ENCODE measurements at places on chromosomes 6 and 20. TPM values are rescaled to one million over a fixed set of nuclear protein-coding genes. Genes with fewer than 3 reads are reported as not detected.
A peak's percentile ranks its signal among the peaks of the same experiment; 100 is the strongest.

ZNF831 gene
- total RNA-seq, result 2.1 TPM

MEP1A gene
- 0.14 TPM for total RNA-seq

GPR6 gene
- not detected for total RNA-seq

PTPN1 gene
- total RNA-seq, result 23.0 TPM

HRH3 gene
- not detected for total RNA-seq

RTN4IP1 gene
- total RNA-seq, result 6.4 TPM

IMPG1 gene
- 0.09 TPM for total RNA-seq

PRR18 gene
- total RNA-seq, result 0.05 TPM

NRN1 gene
- total RNA-seq, result 4.2 TPM

SALL4 gene
- total RNA-seq, result 0.09 TPM

PCSK2 gene
- 0.05 TPM for total RNA-seq

HMGN4 gene
- 110 TPM for total RNA-seq

CST5 gene
- not detected for total RNA-seq

DNA sequence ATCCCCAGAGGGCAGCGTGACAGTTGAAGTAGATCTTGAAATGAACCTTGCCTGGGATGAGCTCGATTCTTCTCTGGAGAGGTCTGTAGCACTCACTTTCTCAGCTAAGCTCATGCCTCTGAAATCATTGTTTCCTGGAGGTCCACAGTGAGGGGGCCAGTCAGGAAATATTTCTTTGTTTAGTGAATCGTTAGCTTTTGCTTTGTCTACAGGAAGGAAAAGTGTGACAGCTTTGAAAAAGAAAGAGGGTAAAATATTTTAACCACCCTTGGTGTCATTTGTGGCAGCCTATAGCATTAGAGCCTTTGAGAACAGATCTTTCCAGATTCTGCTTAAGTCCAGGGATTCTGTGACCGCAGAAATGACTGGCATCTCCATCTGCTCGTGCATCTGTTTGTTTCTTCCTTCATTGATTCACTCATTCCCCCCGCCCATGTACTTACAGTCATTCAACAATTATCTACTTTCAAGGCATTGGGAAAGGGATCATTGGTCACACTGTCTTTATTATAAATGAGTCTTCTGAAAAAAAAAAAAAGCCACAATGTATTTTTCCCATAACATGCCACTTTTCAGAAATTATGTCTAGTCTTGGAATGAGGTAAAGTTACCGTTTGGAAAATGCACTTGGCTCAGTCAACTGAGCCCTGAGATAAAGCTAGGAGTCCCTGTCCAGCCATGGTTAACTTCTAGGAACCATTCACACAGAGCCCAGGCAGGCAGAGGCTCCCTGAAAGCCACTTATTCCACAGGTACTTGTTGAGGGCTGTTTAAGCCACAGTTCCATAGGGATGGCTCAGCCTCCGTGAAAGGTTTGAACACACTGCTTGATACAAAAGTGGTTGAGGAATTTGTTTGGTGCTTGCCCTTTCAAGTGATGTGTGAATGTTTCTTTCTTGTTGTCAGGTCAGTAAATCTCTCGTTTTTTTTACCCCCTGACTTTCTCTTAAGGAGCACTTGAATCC is 86.0 kb downstream of the TIAM2 start:
- DNase-seq, result no peak
- no peaks in the 10 kb centered on the region for H3K36me3 ChIP-seq
- no peak overlapping the region for H3K27ac ChIP-seq
- no peaks in the 10 kb centered on the region for H3K4me1 ChIP-seq

- H3K4me3 ChIP-seq, result no peak overlapping the region
- H3K27ac ChIP-seq, result no peak overlapping the region
- no peaks in the 10 kb centered on the region for H3K36me3 ChIP-seq
- DNase-seq, result no peak
- H3K4me1 ChIP-seq, result no peaks in the 10 kb centered on the region
- no peaks in the 10 kb centered on the region for H3K27me3 ChIP-seq
Measured at GRCh38 chr6:74588094-74588832, 617.6 kb downstream of the COL12A1 start.

DNA sequence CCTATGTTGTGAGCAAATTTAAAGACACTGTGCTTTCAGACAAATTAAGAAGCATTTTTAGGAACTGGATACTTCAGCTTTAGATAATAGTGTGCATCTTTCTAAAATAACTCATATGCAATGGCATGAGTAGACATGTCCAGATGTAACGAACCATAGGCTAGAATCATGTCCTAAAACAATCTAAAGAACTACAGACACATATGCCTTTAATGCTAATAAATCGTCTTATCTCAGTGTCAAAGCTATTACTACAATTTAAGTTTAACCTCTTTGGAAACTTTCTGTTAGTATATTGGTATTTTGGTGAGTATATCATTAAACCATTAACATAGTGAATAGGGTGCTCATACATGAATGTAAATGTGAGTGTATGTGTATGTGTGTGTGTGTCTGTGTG is 908.5 kb upstream of the FLRT3 start:
- H3K36me3 ChIP-seq, result no peaks in the 10 kb centered on the region
- H3K4me3 ChIP-seq, result no peak overlapping the region
- H3K27ac ChIP-seq, result no peak overlapping the region

- H3K4me1 ChIP-seq, result no peaks in the 10 kb centered on the region
- H3K36me3 ChIP-seq, result no peaks in the 10 kb centered on the region
- no peak for DNase-seq
Measured at GRCh38 chr6:114712129-114712662, 369.4 kb upstream of the HS3ST5 start.

- no peak for DNase-seq
- H3K27ac ChIP-seq, result no peak overlapping the region
- H3K4me1 ChIP-seq, result no peaks in the 10 kb centered on the region
- no peak overlapping the region for H3K4me3 ChIP-seq
- H3K36me3 ChIP-seq, result no peaks in the 10 kb centered on the region
Measured at GRCh38 chr6:144027932-144028587, 20.0 kb upstream of the PLAGL1 start.

GRCh38 chr6:85756982-85757381 is 114.3 kb upstream of the SYNCRIP start:
- no peak overlapping the region for H3K4me3 ChIP-seq
- no peaks in the 10 kb centered on the region for H3K36me3 ChIP-seq
- H3K4me1 ChIP-seq, result no peaks in the 10 kb centered on the region
- no peak for DNase-seq
- H3K27me3 ChIP-seq, result no peaks in the 10 kb centered on the region
- H3K27ac ChIP-seq, result no peak overlapping the region

GRCh38 chr6:73722318-73723060 is 26.5 kb downstream of the CD109 start:
- DNase-seq, result no peak
- H3K4me1 ChIP-seq, result no peaks in the 10 kb centered on the region
- no peak overlapping the region for H3K4me3 ChIP-seq
- H3K27me3 ChIP-seq, result no peaks in the 10 kb centered on the region
- no peaks in the 10 kb centered on the region for H3K36me3 ChIP-seq

GRCh38 chr20:3119044-3119443 is 34.5 kb upstream of the AVP start:
- peaks cover 4% of the 10 kb centered on the region for H3K4me1 ChIP-seq
- peaks cover 25% of the 10 kb centered on the region for H3K36me3 ChIP-seq
- DNase-seq, result no peak
- no peak overlapping the region for H3K4me3 ChIP-seq
- H3K27me3 ChIP-seq, result no peaks in the 10 kb centered on the region

DNA sequence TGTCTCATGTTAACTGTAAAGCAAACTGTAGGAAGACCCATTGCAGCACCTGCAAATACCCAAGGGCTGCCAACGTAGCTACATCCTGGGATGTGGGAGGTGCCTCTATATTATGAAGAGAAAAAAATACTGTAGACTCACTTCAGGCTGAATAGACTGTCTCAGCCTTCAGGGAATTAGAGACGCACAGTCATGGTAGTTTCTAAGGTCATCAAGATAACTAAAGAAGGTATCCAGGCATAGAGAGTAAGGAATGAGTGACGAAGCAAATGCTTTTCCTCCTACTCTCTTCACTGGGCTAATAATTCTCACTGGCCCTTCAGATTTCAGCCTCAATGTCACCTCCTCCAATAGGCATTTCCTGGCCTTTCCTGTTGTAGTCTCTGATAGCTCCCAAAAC is 121.6 kb upstream of the ECI2 start:
- H3K36me3 ChIP-seq, result no peaks in the 10 kb centered on the region
- no peaks in the 10 kb centered on the region for H3K4me1 ChIP-seq
- H3K27ac ChIP-seq, result no peak overlapping the region
- DNase-seq, result no peak

DNA sequence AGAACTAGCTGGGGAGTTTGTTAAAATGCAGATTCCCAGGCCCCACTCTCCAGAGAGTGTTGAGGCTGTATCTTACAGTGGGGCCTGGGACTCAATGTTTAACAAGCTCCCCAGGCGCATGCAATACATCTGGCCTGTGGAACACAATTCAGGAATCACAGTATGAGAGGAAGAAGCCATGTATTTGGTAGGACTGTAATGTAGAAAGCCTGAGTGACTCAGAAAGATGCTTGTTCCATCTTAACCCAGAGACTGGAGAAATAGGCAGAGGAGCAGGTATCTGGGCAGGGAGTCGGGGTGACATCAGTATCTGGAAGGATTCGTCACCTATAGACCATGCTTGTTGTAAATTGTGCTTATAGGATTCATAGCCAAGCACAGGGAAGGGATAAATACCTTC is 90.5 kb downstream of the UNC5CL start:
- H3K27ac ChIP-seq, result no peak overlapping the region

DNA sequence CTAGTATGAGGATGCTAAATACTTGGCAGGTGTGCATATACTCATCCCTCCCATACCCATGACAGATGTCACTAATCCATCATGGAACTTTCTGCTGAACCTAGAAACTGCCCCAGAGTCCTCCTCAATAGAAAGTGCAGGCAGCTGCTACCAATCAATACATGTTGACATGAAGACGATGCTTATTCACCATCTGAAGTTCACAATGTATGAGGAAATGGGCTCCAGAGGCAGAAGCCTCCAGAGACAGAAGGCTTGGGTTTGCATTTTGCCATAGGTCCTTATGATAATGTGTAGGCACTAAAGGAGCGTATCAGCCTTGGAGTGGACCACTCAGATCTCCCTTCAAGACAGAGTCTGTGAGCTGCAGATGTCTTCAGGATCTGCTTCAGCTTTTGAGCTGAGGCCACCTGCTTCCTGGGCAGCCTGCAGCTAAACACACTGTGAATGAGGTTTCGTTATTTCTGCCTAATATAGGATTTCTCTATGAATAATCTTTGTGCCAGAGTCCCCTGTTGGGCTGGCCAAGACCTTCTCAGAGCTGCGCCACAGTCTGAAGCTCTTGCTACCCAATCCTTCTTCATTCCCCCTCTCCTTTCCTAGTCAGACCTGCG is 7.5 kb upstream of the KIAA1755 start:
- H3K4me1 ChIP-seq, result peaks cover 3% of the 10 kb centered on the region
- no peak overlapping the region for H3K27ac ChIP-seq
- DNase-seq, result no peak
- H3K36me3 ChIP-seq, result no peaks in the 10 kb centered on the region

- peak; percentile 25 for DNase-seq
- H3K27ac ChIP-seq, result no peak overlapping the region
- H3K36me3 ChIP-seq, result peaks cover 70% of the 10 kb centered on the region
Measured at GRCh38 chr6:160102956-160103824, 18.4 kb upstream of the SLC22A1 start.

- H3K36me3 ChIP-seq, result peaks cover 95% of the 10 kb centered on the region
- H3K4me1 ChIP-seq, result no peaks in the 10 kb centered on the region
- H3K27ac ChIP-seq, result no peak overlapping the region
- no peak overlapping the region for H3K4me3 ChIP-seq
- DNase-seq, result no peak
Measured at GRCh38 chr20:41168281-41169161, 31.2 kb downstream of the PLCG1 start.

GRCh38 chr20:19453410-19453809 is 241.0 kb downstream of the SLC24A3 start:
- H3K27me3 ChIP-seq, result no peaks in the 10 kb centered on the region
- H3K27ac ChIP-seq, result no peak overlapping the region
- DNase-seq, result no peak
- H3K4me3 ChIP-seq, result no peak overlapping the region
- no peaks in the 10 kb centered on the region for H3K36me3 ChIP-seq
- peaks cover 2% of the 10 kb centered on the region for H3K4me1 ChIP-seq

DNA sequence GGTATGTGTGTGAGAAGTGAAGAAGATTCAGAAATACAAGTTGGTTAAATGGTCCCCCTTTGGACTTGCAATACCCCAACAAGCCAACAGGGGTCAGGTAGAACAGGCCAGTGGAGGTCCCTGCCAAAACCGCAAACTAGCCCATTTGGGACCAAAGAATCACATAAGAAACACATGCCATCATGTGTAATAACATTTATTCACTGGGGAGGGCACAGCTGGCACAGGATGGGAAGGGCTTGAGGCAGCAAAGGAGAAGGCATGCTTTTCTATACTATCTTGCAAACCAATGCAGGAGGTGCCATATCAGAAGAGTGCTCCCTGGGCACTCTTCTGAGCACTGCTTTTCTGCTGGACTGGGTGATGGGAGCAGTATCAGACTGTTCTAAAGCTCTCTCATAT is 116.1 kb upstream of the TRAF3IP2 start:
- H3K36me3 ChIP-seq, result peaks cover 37% of the 10 kb centered on the region
- no peak for DNase-seq
- peaks cover 10% of the 10 kb centered on the region for H3K4me1 ChIP-seq
- H3K27me3 ChIP-seq, result no peaks in the 10 kb centered on the region
- no peak overlapping the region for H3K4me3 ChIP-seq

GRCh38 chr6:121584586-121585369 is 149.3 kb downstream of the GJA1 start:
- H3K4me1 ChIP-seq, result no peaks in the 10 kb centered on the region
- no peak for DNase-seq
- H3K27ac ChIP-seq, result no peak overlapping the region
- no peak overlapping the region for H3K4me3 ChIP-seq
- no peaks in the 10 kb centered on the region for H3K36me3 ChIP-seq

DNA sequence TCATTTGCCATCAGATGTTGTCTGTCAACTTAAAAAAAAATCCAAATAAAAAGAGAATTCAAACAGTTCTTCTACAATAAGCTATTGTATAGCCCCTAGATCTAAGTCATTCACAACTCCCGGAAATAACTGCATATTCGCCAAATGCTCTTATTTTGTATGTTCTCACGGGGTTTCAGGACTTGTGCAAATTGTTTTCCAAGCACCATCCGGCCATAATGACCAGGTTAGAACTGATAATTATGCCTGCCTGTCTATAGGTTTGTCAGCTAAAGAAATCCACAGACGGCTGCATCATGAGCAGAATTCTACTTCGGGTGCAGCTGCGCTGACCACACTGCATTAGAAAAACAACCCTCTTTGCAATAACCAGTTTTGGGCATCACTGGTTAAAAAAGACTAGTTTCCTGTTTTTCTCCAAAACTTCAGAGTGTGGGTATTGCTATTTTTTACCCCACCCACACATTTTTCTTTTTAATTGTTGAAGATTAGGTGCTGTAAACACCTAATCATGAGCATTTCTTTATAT is 87.7 kb downstream of the HIVEP2 start:
- peak overlapping the region; percentile 83 for H3K27ac ChIP-seq
- no peaks in the 10 kb centered on the region for H3K36me3 ChIP-seq
- no peak for DNase-seq
- H3K4me3 ChIP-seq, result peak overlapping the region; percentile 17

GRCh38 chr6:30768634-30769087 is 24.3 kb upstream of the IER3 start:
- H3K4me1 ChIP-seq, result peaks cover 43% of the 10 kb centered on the region
- H3K27me3 ChIP-seq, result no peaks in the 10 kb centered on the region
- H3K36me3 ChIP-seq, result no peaks in the 10 kb centered on the region
- no peak overlapping the region for H3K27ac ChIP-seq
- DNase-seq, result no peak
